KBM-7 (cell line): ENCODE measurements at places on chromosomes 5 and 9.

- DNase-seq: no peak
These were observed 727.1 kb upstream of the GRAMD2B start for GRCh38 chr5:125695996-125696655.

- no peak for DNase-seq
These were observed 17.8 kb downstream of the SHC3 start for GRCh38 chr9:89160806-89161205.

DNA sequence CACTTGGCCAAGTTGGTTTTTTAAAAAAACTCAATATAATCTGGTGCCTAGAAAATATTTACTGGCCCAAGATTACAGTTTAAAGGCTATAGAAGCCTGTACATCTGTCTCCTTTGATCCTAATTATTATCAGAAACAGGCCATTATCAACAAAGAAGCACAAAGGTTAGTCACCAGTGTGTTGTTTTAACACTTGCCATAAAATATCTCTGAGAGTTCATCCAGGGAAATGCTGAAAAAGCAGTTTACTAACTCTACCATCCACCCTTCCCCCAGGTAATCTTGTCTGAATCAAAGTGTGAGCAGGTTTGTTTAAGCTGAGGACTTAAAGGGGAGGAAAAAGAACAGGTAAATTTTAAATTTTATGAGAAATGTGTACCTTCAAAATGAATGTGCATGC lies 13.3 kb upstream of the TRPM6 start:
- no peak for DNase-seq

DNA sequence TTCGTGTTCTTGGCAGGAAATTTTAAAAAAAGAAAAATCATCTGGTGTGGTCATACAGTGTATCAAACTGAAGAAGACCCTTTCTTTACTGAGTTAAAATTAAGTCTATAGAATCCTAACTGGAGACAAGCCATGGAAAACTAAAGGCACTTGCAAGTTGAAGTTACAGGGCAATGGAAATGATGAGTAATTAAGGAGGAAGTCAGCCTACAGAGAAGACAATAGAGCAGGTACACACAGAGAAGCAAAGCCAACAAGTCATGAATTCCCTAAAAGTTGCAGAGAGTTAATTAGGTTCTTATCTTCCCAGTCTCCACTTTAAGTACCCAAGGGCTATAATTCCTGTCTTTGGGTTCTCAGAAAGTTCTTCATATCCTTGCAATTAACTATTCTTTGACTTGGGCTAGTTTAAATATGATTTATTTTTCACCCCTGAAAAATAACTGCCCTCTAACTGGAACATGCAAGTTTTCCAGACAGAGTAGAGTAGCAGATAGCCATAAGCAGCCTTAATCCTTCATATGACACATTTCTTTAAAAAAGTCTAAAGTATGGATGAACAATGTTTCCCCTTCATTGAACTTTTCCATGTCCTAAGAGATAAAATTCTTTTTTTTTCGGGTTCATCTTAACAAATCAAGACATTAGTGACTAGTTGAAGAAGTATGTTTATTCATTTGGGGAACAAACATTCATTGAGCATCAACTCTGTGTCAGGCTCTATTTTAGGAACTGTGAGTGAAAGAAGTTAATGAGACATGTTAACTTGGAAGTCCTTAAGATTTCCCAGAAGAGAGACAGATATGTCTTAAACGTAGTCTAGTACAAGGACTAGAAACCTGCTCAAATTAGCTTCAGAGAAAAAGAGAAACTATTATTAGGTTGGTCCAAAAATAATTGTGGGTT lies 5.2 kb upstream of the ITGA2 start:
- peak; percentile 43 for DNase-seq

DNA sequence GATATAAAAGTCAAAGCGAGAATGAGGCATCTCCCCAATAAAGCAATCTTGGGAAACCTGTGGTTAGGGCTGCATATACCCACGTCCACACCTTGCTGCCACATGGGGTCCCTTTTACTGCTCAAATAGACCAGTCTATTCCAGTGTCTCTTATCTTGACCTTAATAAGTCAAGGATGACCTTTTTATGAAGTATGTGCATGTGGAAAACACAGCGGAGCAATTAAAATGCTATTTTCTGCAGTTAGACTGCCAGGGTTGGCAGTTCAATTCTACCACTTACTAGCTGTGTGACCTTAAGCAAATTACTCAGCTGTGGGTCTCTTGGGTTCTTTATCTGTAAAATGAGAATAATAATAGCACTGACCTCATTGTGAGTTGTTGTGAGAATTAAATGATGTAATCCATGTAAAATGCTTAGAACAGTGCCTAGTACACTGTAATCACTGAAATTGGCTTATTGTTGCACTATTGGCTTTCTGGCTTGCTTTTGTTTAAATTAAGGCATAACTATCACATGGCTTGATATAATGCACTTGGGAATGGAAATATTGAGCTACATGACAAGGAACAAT lies 67.8 kb upstream of the HSPB3 start:
- DNase-seq: no peak
